Stimulated activated CD4-positive, alpha-beta T cell treated with anti-CD3 and anti-CD28 coated beads, Interleukin-12 subunit alpha, Interleukin-12 subunit beta, amount 100 ng/mL, for 24 hours (primary cell): ENCODE measurements at places on chromosomes 16 and 17.

- no peak for DNase-seq
Measured at GRCh38 chr16:13896543-13897182, 23.3 kb upstream of the ERCC4 start.

- no peak for DNase-seq
Measured at GRCh38 chr17:50258647-50259476, 15.4 kb upstream of the TMEM92 start.

DNA sequence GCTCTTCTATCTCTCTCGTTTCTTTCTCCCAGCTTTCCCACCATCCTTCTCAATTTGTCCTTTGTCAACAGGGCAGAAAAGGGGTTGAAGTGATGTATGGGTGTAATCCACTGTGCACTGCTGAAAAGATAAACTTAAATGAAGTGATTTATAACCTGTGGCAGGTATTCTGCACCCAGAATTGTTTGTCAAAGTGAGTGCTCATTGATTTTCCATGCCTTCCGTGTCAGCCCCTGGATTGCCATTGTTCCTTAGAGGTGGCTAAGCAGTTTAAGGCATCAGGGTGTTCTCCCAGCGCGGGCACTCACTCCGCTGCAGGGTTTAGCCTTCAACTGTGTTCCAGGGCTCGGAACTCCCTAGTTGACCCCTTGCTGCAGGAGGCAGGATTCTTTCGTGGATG lies 82.9 kb downstream of the PITPNC1 start:
- DNase-seq: no peak

- no peak for DNase-seq
Measured at GRCh38 chr17:30565073-30565935, 88.1 kb downstream of the GOSR1 start.

DNA sequence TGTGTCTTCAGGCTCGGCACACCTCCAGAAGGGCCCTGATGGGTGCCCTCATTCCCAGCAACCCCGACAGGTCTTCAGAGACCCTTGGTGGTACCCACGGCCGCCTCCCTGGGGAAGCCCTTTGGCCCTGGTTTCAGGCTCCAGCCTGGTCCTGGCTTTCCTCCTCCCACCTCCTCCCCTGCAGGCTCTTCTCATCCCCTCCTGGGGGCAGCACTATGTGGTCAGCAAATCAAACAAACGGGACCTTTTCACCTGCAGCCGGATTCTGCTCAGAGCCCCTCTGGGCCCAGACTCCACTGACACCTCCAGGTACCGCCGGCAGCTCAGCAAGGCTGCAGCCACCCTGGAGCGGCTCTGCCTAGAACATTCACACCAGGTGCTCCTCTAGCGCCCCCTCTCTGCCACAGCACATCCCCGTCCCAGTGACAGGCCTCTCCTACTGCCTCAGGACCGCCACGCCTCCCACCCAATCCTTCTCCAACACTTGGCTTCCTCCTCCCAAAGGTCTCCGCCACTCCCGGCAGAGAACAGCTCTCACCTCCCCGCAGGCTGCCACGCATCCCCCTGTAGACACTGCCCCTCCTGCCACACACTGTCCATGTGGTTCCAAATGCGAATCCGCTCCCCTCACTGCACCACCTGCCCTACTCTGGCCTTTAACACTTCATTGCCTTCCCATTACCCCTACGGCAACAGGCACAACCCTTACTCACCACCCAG lies 12.0 kb downstream of the CORO7 start:
- no peak for DNase-seq

GRCh38 chr16:67441271-67441753 lies 10.4 kb downstream of the HSD11B2 start:
- DNase-seq: no peak

DNA sequence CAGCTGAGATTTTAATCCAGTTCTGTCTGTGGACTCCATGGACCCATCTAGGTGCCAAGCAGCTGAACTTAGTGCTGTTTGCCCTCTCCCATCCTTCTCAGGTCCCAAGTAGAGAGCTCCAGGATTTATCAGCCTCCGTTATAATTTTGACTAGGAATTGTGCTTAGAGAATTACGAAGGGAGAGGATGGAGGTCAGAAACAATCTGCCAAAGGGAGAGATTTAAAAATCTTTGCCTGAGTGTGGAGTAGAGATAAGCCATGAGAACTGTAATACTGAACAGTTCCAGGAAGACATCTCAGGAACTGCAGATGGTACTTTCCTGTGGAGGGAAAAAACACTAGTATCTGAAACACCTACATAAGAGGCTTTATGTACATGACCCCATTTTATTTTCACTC lies 27.0 kb downstream of the CEP95 start:
- no peak for DNase-seq

- no peak for DNase-seq
Measured at GRCh38 chr16:87323727-87324410, 6.7 kb upstream of the C16orf95 start.

- no peak for DNase-seq
Measured at GRCh38 chr17:26962255-26963162, 331.4 kb upstream of the WSB1 start.

- no peak for DNase-seq
Measured at GRCh38 chr16:23499801-23500200, 10.5 kb downstream of the GGA2 start.

DNA sequence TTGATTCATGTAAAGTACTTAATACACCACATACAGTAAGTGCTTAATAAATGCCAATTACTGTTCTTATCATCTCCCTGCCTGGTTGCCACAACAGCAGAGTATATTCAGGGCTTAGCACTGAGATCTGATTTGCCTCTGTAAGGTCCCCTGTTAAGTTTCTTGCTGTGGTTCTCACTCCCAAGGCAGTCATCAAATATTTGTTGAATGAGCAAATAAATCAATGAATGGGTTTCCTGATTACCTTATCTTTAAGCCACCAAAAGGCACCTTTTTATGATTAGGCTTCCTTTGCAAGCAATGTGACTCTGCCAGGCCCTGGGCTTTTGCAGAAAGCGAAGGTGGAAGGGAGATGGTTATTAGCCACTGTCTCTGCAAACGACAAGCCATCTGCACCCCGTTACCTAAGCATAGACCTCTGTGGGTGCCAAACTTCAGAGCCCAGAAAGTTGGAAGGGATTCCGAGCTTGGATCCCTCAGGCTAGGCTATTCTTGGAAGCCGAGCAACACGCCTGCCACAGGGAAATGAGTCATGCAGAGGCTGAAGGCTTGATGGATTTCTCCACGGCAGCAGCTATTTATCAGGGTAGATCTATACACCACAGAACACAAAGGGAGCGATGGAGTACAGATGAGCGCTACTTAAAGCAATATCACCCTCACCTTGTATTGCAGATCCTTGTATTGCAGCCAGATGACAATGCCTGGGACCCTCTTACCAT lies 102.0 kb downstream of the GRIN2A start:
- DNase-seq: no peak

DNA sequence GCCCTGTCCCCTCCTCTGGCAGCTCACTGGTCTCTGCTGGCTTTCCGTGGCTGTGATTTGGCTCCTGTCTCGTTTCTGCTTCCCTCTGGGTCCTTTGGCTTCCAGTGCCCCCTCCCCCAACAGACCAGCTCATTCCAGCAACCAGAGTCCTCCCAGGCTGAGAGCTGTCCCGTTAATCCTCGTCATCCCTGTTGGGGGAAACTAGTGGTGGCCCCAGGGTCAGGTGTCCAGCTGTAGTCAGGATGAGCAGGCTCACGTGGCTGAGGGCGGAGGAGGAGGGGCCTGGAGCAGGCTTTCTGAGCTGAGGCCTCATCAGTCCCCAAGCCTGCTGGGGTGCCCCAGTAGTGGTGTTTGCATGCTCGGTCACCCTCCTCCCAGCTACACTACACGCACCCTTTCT lies 10.7 kb upstream of the CBX4 start:
- DNase-seq: no peak

GRCh38 chr17:42312285-42313130 lies 24.2 kb downstream of the STAT5A start:
- peak; percentile 74 for DNase-seq

- peak; percentile 29 for DNase-seq
Measured at GRCh38 chr16:8675183-8676159, 1.1 kb downstream of the ABAT start.

DNA sequence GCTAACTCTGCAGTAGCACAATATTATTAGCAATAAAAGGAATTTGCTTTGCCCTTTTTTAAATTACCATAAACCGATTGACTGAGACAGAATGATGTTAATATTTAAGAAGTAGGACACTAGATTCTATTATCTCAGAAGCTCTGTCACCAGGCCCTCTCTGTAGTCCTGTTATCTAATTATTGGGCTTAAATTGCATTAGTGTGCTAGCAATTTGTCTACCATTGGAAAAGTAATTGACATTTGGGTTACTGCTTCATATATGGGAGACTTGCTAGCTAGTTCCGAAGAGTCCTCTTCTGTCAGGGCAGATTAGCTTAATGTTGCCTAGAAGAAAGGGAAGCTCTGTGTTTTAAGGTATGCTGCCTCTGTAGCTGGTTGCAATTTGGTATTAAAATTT lies 1107.3 kb upstream of the EEF2KMT start:
- DNase-seq: no peak

- DNase-seq: no peak
Measured at GRCh38 chr16:69113216-69113615, 7.8 kb downstream of the HAS3 start.

GRCh38 chr16:23155445-23156049 lies 6.3 kb upstream of the USP31 start:
- DNase-seq: no peak

DNA sequence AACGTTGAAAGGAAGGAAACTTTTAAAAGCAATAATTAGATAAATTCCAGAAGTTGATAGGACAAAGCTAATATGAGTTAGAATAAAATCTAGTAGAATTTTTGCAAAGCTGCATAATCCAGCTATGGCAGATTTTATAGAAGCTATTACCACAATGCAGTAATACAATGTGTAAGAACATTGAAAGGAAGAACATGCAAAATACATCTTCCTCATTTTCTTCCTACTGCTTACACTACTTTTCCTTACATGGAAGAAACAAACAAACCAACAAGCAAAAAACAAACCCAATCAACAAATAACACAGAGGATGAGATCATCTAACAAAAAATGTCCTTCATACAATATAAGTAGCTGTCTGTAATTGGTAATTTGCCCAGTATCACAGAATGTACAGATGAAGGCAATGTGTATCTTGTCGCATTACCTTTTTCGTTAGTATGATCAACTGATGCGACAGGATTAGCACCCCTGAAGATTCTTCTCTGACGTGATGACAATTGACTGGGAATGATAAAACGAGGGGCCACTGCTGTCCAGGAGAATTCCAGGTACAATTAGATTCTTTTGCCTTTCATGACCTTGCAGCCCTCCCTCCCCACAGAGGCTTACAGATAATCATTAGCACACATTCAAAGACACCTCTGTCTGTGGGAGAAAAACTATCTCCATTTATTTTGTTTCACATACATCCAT lies 21.2 kb upstream of the LRRC37A start:
- DNase-seq: no peak

DNA sequence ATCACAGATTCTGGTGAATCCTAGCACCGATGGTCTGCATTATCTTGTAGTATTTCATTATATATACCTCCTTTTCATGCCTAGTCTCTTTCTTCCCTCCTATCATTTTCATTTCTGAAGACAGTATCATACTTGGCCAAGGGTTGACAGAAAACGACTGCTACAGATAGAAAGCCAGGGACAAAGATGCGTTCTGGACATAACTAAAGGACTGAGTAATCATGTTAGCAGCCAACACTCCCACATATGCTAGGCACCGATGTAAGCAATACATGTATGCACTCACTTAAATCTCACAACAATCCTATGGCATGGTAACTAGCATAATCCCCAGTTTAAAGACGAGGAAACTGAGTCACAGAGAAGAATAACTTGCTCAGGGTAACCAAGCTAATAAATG lies 22.9 kb downstream of the RDM1 start:
- DNase-seq: no peak

- DNase-seq: no peak
Measured at GRCh38 chr17:42618442-42619150, 9.1 kb downstream of the TUBG1 start.

DNA sequence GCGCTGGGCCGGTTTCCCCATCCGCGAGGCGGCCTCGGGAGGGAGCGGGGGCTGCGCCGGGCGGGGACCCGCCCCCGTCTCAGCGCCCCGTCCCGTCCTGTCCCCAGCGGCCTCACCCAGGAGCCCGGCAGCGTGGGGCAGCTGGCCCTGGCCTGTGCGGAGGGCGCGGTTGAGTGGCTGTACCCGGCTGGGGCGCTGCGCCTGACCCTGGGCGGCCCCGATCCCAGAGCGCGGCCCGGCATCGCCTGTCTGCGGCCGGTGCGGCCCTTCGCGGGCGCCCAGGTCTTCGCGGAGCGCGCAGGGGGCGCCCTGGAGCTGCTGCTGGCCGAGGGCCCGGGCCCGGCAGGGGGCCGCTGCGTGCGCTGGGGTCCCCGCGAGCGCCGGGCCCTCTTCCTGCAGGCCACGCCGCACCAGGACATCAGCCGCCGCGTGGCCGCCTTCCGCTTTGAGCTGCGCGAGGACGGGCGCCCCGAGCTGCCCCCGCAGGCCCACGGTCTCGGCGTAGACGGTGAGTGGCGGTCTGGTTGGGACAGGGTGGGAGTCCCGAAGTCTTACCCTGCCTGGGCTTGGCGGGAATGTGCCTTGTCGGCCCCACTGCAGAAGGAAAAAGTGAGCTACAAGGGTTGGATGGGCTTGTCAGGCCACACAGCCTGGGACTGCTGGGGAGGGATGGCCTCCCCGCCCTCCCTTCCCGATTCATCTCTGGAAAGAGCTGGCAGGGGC lies 720 bp downstream of the METRN start:
- DNase-seq: no peak

- no peak for DNase-seq
Measured at GRCh38 chr16:56988161-56988947, 1.0 kb upstream of the NLRC5 start.

DNA sequence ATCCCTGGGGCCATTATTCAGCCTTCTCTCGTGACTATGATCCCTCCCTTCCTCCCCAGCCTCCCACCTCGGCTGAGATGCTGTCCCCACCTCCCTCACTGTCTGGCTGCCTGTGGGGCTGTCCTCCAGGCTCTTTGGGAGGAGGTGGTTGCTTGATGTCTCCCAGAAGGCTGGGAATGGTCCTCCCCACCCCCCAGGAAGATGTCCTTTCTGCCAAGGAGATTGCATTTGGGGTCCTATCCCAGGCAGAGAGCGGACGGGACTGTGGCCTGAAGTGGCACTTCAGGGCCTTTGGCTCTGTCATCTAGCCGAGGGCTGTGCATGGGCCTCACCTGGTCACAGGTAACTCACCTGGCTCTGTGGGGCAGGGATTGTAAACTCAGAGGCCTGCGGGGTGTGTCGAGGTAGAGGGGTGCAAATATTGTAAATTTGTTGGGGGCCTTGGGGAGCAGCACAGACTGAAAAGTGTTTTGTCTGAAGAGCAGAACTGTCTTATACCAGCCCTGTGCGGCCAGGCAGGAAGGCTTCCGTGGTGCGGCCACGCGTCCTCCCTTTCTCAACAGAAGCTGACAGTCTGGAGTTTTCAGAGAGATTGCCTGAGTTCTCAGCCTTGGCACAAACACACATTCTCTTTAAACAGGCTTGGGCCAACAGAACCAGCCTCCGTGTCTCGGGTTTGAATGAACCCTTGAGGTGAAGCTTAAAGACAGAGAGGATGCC lies 177.9 kb downstream of the SEC14L1 start:
- DNase-seq: no peak

GRCh38 chr16:81713295-81713772 lies 65.8 kb upstream of the PLCG2 start:
- no peak for DNase-seq
